NK-92 treated with Interleukin-12 subunit alpha and Interleukin-12 subunit beta, amount 100 ng/mL, for 24 hours (cell line): ENCODE measurements at places on chromosomes 3 and 15.

- no peak for DNase-seq
These were observed 206.3 kb upstream of the CD96 start for GRCh38 chr3:111335512-111336303.

GRCh38 chr3:35241236-35241635 lies 398.1 kb upstream of the ARPP21 start:
- no peak for DNase-seq

DNA sequence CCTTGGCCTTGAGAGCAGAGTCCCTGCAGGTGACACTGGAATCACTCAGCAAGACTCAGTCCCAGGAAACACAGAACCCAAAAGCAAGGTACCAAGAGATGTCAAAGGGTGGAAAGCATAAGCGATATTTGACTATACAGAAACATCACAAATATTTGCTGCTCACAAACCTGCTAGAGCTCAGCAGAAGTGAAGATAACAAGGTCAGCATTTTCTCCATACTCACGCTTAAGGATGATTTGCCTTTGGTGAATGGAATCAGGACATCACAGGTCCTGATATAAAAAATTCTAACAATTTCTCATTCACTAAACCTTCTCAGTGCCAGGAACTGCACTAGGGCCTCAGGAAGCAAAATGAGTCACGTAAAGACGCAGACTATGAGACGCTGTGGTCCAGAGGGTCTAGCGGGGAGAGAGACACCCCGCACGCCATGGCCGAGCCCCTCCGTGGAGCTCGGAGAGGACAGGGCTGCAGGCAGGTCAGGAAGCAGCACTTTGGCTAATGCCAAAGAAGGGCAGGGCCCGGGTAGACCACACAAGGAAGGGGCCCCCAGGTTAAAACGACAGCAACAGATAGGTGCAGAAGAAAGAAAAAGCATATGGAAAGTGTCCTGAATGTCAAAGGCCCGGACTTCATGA lies 10.7 kb downstream of the PCSK6 start:
- DNase-seq, result no peak

DNA sequence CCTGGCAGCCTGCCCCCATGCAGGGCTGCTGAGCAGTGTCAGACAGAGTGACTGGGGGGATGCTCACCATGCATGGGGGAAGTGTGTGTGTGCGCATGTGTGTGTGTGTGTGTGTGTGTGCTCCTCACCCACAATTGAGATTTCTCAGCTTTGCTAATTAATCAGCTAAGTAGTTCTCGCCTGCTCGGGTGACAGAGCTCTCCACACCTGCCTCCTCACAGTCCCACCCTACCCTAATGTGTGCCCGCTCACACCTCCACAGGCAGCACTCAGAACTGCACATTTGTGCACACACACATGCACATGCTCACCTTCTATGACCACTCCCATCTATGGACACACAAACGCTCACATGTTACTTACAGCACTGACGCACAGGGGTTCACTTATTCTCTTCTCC lies 37.3 kb downstream of the CACNA2D2 start:
- no peak for DNase-seq

DNA sequence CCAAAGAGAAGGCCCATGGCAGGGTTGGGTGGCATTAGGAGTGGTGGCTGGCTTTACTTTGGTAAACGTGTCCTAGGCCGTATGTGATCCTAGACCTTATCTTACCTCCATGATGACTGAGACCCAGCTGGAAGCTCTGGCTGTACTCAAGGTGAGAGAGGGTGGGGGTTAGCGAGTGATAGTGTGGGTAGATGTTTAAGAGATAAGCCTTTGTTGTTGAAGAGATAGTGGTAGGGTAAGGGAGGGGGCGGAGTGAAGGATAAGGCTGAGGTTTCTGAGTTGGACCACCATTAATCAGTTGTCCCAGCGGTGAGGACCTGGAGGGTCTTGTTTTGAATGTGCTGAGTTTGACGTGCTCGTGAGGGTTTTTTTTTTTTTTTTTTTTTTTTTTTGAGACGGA lies 61.5 kb upstream of the ULK4 start:
- no peak for DNase-seq

- no peak for DNase-seq
These were observed 98.0 kb downstream of the KCNAB1 start for GRCh38 chr3:156218353-156218744.

DNA sequence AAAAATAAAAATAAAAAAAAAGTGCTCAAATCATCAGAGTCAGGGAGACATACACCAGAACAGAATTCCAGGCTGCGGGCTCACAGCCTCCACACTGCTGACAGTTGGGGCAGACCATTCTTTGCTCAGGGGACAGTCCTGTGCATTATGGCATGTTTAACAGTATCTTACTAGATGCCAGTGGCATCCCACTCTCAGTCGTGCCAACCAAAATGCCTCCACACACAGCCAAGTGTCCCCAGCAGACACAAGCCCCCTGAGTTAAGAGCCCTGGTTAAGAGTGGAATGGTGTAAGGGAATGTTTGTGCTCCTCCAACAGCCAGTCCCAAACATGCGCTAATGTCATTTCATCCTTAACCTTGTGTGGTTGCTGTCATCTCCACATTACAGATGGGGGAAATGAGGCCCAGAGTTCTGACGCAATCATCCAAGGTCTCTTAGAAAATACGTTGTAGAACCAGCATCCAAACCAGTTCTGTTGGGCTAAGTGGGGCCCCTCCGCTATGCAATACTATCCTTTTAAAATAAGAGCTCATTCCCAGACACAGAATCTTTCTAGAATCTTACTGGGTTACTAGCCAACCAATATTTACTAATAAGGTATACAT lies 26.0 kb downstream of the CFAP92 start:
- DNase-seq, result no peak

DNA sequence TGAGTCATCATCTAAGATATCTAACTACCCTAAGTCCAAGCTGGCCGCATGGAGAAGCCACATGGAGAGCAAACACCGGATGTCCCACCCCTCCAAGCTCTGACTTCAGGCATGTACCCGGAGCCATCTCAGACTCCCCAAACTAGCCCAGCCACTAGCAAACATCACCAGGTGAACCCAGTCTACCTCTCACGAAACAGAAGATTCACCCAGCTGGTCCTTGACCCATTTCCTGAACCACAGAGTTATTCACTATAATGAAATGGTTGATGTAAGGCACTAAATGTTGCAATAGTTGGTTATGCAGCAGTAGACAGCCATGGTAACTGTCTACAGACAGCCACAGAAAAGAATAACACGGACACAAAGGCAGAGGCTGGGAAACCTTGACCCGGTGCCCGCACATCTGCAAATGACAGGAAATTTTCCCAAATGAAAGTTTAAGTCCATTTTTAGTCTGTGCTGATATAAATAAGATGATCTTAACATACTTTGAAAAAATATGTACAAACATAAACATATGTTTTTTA lies 265.5 kb upstream of the ATP10A start:
- DNase-seq, result no peak

GRCh38 chr3:86578071-86578470 lies 412.9 kb downstream of the VGLL3 start:
- DNase-seq, result no peak

DNA sequence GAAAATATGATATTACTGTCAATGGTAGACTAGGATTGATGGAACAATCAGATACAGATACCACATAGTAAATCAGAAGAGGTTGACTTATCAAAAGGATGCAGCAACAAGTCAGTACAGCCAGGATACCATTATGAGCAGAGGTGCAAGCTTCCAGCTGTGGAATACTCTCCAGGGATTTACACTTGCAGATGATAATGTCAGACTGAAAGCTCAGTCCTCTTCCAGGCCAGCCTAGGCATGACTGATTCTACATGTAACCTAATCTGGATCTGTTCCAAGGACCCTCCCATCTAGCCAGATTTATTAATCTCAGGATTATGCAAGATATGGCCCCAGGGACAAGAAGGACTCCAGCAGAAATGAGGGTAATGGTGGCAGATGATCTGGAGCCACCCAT lies 8.2 kb downstream of the FILIP1L start:
- DNase-seq, result no peak

- DNase-seq, result no peak
These were observed 248.5 kb downstream of the TLE3 start for GRCh38 chr15:69849232-69849610.

DNA sequence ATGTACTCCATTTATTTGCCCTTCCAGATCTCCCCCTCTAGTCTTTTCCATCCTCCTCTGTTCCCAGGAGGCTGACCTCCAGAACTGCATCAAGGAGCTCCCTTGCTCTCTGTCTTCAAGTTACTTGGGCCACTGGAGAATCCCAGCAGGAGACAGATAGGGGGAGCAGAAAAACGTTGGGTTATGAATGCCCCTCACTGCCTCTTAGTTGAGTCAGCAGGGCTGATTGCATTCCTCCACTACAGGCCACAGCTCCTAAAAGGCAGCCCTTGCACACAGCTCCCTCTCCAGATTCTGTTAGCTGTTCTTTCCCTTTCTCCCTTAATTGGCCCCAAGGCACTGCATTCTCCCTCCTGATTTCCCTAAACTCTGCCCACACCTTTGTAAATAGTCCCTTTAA lies 12.4 kb upstream of the CEP152 start:
- no peak for DNase-seq

- no peak for DNase-seq
These were observed 273.1 kb upstream of the TBL1XR1 start for GRCh38 chr3:177470197-177470941.

DNA sequence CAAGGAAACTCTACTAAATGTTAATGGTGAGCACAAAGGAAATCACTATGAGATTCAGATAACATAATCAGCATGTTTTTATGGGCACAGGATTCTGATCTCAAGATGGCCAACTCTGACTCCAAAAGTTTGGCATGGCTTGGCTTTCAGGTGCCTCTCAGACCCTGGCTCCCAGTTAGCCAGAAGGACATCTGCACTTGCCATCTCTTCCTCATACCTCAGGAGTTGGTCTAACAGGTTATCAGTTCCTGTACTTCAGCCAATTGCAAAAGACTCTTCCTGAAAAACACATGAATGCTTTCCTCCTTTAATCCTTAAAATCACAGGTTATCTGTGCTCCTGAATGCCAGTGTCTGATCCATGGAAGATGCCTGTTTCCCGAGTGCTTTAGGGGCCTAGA lies 25.0 kb downstream of the TMPRSS7 start:
- DNase-seq, result no peak

DNA sequence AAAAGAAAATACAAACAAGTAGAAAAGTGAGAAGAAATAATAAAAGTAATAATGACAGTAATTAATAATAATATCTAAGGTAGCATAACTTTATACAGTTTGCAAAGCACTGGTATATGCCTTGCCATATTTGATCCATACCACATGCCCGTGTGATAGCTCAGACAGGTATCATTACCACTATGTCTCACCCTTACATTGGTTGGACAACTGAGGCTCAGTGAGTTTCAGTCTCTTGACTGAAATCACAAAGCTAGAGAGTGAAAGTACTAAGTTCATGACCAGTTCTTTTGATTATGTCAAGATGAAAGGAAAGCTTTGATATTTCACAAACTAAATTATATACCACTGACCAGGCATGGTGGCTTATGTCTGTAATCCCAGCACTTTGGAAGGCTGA lies 408.9 kb downstream of the GAP43 start:
- no peak for DNase-seq

DNA sequence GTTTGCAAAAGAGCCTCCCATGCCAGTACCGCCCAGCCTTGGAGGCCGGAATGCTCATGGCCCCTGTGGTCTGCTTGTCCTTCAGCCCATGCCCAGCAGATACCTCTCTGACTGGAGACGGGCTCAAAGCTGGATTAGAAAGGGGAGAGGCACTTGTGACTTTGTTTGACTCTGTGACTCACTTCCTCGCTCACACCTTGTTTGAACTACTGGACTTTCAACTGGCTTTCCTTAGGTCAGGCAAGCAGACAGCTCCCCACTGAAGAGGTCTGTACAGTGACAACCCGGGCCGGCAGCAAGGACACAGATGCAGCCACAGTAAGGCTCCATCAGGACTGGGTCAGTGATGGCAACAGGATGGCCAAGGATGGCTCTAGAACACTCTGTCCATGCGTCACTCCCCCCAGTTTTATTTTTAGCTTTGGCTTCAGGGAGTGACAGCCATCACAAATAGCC lies 98.6 kb upstream of the ABHD17C start:
- no peak for DNase-seq

DNA sequence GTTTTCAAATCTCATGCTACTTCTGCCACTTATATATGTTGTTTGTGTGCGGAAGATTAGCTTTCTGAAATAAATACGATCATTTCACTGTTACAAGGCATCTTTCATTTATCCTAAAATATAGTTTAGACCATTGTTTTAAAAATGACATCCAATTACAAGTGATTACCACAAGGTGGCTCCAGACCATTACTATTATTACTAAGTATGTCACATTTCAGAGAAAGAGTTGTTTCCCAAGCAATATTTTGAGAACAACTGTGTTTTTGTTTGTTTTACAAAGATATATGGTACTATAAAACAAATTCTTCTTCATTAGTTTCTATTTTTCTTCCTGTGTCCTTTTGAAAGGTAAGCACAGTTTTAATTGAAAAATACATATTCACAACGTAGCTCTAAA lies 136.0 kb upstream of the RAP2B start:
- no peak for DNase-seq

GRCh38 chr3:109023167-109023566 lies 69.5 kb upstream of the GUCA1C start:
- DNase-seq, result no peak

DNA sequence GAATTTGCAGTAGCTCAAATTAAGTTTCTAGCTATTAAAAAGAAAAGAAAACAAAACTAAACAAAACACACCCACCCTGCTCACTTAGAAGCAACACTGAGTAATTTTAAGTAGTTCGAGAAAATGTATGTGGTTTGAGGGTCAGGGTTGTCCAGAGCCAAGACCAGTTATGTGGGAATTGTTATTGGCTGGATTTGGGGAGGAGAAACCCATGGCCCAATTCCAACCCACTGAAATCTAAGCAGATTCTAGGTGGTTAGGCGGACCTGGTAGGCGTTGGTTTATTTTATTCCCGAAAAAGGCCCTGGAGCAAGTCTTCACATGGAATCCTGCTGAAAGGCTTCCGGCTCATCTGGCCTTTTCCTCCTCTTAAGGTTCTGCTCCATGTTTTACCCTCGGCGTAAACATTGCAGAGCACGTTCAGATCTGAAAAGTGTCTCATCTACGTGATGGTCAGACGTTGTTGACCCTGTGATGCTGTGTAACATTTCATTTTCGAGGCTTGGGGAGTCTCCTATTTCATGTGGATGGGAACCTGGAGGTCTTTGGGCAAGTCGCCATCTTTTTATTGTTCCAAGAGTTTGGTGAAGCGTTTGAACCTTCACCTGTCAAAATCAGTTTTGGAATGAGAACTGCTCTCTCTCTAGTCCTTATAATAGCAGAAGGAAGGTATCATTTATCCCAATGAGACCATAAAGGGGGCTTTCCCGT lies 64.0 kb downstream of the FLNB start:
- no peak for DNase-seq

GRCh38 chr15:98682992-98683701 lies 34.8 kb downstream of the IGF1R start:
- no peak for DNase-seq

GRCh38 chr3:88105325-88105724 lies 44.4 kb upstream of the C3orf38 start:
- no peak for DNase-seq

DNA sequence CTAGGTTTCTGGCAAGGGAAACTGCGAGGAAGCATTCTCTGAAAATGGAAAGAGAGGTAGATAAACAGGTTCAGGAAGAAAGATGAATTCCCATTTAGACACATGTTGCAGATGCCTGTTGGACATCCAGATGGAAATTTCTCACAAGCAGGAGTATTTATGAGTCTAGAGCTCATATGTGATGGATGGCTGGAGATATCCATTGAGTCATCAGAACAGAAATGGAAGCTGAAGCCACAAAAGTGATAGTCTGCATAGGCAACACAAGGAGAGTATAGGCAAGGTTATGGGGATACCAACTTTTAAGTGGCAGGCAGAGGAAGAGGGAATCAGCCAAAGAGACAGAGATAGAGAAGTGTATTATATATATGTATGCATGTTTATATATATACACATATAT lies 6.3 kb upstream of the RAMAC start:
- DNase-seq, result no peak
